ENCODE measurements at places on chromosomes 3 and 15.

- peak; percentile 82 for DNase-seq
These were observed 14.1 kb downstream of the LYSMD4 start for GRCh38 chr15:99719096-99719541.

DNA sequence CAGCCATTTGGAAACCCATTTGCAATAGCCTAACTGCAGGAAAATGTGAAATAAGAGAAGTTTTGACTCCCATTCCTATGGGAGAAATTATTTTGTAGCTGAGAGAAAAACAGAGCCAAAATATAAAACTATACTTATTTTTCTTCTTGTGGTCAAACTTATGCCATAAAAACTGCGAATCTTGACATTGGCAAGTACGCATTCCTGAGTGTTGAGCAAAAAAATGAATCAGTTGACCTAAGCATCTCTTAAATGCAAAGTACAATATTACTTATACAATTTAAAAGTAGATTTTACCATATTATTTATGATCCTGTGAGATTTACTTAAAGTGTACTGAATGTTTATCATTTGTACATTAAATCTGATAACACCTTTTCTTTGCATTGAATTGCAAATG lies 50.1 kb upstream of the CMC1 start:
- no peak for DNase-seq

DNA sequence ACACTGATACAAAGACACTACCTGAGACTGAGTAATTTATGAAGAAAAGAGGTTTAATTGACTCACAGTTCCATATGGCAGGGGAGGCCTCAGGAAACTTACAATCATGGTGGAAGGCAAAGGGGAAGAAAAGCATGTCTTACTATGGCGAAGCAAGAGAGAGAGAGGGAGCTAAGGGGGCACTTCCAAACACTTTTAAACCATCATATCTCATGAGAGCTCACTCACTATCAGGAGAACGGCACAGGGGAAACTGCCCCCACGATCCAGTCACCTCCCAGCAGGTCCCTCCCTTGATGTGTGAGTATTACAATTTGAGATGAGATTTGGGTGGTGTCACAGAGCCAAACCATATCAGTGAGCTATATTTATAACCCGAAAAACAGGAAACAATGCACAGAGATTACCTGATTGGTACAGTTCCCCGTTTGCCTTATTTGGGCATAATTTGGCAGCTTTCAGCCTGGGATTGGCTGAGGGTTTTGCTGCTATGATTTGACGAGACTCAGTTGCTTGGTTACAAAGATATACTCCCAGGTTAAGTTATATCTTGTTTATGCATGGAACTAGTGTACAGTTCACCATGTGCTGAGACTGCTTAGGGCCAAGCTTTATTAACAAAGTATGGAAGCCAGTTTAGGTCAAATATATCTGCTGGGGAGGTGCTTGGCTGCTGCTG lies 184.2 kb downstream of the NR2F2 start:
- no peak for DNase-seq

DNA sequence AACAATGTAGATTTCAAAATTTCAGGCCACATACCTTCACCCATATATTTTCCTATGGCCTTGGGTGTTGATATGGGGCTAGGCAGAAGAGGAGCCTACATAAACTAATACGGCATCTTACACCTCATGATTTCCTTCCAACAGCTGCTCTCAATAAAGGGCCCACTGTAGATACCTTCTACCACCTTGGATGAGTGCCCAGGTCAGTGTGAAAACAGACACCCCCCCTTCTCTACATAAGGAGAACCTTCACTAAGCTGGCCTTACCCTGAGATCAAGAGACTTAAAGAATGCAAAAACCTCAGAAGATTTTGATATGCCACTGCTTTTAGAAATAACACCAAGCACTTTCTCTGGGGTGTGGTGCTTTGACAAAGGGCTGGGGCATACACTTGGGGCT lies 42.7 kb downstream of the SH3BP5 start:
- DNase-seq = no peak

DNA sequence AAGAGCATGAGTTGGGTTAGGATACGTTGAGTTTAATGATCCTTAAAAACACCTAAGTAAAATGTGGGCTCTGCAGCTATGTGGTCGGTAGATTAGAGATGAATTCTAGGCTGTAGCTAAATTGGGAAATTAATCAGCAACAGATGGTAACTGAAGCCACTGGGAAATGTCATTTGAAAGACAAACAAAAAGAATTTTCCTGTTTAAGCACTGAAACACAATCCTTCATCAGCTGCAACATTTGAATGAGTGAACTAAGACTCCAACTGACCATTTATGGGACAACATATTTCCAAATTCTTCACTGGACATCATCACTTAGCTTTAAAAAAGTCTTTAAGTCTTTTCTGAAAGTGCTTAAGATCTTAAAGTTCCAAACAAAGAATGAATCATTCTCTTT lies 226.9 kb downstream of the ZNF385D start:
- peak; percentile 51 for DNase-seq

GRCh38 chr3:50327943-50328691 lies at the start of gene TUSC2:
TSS of gene TUSC2 (minus strand) at chr3:50328223. CDS start at chr3:50328099, 124 bp downstream.
- DNase-seq = peak; percentile 94
